ENCODE measurements at places on chromosomes 7 and 10. TPM values are rescaled to one million over a fixed set of nuclear protein-coding genes. Genes with fewer than 3 reads are reported as not detected.
A peak's percentile ranks its signal among the peaks of the same experiment; 100 is the strongest.

- no peak for DNase-seq
These were observed 18.5 kb downstream of the BMS1 start for GRCh38 chr10:42801135-42801534.

DNA sequence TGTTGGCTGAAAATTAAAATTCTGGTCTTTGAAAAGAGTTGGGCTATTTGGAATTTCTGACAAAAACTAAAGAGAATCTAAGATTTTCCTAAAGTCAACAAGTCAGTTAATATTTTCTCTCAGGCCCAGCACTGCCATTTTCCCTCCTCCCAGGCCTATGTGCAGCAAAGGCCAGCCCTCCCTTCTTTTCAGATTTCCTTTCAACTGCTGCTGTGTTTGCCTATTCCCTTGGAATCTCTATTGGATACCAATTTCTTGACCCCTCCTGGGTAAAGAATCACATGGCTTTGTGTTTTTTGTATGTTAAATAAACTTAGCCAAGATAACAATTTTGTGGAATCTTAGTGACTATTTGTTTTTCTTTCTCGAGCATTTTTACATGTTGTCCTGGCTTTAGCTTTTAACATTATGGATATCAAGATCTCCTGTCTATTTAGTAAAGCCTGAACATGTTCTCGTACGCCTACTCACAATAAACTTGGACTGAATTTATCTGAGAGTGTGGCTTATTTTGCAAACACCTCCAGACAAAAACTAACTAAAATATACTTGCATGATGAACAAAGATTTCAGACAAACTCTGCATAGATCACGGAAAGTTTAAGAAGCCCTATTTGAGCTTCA lies 19.9 kb downstream of the MACC1 start:
- no peak for DNase-seq

GRCh38 chr10:78975926-78976325 lies 92.8 kb upstream of the ZMIZ1 start:
- no peak for DNase-seq

DNA sequence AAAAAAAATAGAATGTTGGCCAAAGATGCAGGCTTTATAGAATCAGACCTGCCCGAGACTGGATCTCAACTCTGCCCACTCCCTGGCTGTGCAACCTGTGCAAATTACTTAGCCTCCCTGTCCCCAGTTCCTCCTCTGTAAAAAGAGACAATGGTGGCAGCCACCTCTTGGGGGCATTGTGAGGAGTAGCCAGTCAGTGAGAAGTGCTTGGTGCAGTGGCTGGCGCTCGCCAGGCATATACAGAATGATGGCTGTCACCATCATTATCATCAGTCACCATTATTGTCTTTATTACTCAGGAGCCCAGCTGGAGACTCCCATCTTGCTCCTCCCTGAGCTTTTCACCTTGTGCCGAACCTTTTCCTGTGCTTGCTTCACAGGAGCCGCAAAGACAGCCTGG lies 29.4 kb upstream of the TRIM8 start:
- DNase-seq = no peak

Gene EBLN1
- not detected for total RNA-seq

Gene KCP
- 0.15 TPM for total RNA-seq

DNA sequence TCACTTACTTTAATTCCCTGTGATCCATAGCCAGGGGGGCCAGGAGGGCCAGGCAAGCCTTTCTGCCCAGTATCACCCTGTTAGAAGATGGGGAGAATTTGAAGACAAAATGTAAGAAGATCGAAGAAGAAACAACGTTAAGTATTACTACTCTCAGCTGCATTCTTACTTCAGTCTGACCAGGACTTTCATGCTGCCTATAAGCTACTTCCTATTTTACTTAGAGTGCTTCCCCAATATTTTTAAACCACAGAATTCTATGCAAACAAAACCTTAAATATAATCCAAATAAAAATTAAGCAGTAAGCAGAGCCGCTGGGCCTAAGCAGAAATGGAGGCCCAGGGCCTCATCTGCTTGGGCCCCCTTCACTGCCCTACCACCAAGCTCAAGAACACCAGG lies 117.8 kb downstream of the COL28A1 start:
- DNase-seq = no peak

Gene SDK1
- total RNA-seq = 3.2 TPM

DNA sequence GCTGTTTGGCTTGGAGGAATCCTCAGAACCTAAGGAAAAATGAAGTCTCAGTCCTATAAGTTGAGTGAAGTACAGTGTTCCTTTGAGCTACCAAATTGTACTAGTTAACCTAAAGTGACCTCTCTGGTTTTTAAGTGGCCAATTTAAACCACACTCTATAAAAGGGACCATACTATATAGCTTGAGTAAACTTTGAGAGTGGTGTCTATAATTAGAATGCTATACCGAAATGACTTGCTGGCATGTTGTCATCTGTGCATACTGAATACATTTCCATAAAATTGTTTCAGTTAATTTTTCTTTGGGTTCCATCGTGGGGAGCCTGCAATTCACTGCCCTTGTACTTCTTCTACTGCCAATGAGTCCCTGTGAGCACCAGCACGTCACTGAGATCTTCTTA lies 151.1 kb downstream of the DKK1 start:
- no peak for DNase-seq

Gene AKR1C8
- not detected for total RNA-seq

Gene STK17A
- total RNA-seq = 10.1 TPM

Gene MCM7
- total RNA-seq = 44.1 TPM

DNA sequence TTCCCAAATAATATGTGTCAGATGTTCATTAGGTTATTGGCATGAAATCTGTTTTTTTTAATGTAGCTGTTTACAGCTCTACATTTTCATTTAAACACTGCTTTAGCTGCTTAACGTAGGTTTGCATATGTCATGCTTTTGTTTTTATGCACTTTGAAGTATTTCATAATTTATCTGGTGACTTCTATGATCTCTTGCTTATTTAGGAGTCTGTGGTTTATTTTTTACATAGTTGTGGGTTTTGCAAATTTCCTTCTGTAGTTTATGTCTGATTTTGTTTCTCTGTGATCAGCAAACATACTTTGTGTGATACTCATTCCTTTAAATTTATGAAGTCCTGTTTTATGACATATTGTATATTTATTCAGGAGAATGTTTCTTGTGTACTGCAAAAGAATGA lies 606.5 kb upstream of the PFKP start:
- DNase-seq = no peak

Gene ANKRD2
- 0.46 TPM for total RNA-seq

DNA sequence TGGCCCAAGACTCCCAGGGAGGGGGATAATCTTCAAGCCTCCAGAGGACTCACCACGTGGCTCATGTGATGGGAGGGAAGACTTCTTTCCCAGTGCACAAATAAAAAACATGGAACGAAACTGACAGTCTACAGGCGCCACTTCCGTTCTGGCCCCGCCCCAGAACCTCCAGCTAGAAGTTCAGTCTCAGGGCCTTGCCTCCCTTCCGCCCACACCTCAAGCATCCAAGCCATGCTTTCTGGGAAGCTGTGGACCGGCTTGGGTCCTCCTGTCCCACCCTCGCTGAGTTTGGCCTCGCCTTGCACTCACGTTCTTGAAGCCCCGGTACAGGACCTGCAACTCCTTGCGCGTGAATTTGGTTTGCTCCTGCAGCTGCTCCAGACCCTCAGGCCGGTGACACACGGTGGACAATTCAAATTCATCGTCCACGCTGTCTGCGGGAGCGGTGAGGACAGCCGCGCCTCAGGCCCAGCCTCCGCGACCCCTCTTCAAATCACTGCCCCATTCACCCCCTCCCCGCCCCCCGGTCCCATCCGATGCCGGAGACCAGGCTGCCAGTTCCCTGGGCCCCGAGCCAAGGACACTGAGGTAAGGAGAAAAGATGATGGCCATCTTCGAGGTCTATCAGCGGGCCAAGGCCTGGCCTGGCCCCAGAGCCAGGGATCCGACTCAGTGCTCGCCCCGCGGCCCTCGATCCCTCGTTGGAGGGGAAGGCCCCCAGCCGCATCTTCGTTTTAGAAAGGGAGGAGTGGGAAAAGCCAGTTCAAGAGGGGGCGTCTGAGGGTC lies 10.7 kb upstream of the OGA start:
- DNase-seq = peak; percentile 80

DNA sequence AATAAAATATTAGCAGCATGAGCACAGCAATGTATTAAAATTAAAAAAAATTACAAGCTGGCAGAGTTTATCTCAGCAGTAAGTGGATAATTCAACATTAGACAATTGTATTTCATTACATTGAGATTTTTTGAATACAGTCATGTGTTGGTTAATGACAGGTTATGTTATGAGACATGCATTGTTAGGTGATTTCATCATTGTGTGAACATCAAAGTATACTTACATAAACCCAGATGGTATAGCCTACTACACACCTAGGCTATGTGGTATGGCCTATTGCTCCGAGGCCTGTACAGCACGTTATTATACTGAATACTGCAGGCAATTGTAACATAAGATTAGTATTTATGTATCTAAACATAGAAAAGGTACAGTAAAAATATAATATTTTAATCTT lies 29.7 kb downstream of the CCDC6 start:
- DNase-seq = no peak

Gene HSPB1
- 622 TPM for total RNA-seq

Gene GPAM
- total RNA-seq = 12.7 TPM

DNA sequence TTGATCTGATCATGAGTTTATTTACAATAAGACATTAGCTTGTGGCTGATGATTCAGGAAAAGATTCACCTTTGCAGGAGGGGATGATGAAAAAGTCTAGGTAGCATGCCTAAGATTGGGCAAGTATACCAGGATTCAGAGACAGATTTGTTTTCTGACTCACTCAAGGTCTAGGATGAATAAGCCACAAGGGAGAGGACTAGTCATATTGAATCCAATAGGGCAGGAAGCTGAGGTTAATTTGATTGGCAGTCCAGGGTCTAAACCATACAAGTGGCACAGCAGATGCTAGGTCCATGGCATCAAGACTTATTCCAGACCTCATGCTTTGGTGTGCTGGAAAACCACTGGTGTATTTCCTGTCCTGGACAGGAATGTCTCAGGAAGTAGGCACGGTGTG lies 1133.4 kb downstream of the XPNPEP1 start:
- no peak for DNase-seq

Gene GATA3
- not detected for total RNA-seq

GRCh38 chr10:97714401-97715258 lies 1.1 kb downstream of the MARVELD1 start:
- peak; percentile 85 for DNase-seq

DNA sequence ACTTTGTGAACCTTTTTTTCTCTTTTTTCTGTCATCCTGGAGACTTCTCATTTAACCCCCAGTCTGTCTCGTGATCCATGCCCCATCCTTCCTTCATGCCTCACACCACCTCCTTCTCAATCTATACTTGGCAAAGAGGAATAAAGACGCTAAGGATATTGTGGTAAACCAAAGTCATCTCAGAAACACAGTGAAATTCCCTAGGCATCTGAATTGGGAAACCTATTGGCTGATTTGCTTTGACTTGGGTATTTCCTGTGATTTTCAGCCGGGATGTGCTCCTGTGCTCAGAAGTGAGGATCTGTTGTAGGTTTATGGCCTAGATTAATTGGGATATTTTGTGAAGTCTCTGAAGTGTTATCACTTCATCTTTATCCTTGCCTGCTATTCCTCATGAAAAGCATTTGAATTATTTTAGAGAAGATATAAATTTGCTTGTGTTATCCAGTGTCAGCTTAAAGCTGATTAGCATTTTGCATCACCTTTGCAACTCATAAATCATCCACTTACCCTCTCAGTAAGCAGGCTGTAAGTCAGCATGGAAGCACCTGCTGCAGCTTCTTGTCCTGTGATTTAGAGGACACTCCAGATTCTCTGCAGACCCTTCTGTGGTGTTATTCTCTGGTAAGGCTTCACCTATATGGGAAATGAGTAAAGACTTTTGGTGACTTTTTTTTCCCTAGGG lies 138.0 kb downstream of the AUTS2 start:
- DNase-seq = no peak

Gene DKK1
- 1.1 TPM for total RNA-seq

Gene ACSM6
- total RNA-seq = not detected

DNA sequence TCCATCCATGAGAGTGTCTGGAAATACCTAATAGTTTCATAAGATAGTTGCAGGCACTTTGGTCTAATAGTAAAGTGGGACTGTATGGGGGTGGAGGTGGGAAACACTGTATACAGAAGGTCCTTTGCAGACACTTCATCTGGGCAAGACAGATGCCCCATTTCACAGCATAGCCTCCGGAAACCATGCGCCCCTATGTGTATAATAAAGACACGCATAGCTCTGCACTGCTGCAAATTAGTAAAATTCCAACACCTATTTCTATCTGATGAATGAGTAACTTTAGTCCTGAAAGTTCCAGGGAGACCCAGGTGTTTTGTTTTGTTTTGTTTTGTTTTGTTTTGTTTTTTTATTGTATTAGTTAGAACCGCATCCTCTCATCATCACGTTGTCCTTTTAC lies 187.1 kb downstream of the CREB5 start:
- no peak for DNase-seq

Gene TBX20
- total RNA-seq = 0.23 TPM

DNA sequence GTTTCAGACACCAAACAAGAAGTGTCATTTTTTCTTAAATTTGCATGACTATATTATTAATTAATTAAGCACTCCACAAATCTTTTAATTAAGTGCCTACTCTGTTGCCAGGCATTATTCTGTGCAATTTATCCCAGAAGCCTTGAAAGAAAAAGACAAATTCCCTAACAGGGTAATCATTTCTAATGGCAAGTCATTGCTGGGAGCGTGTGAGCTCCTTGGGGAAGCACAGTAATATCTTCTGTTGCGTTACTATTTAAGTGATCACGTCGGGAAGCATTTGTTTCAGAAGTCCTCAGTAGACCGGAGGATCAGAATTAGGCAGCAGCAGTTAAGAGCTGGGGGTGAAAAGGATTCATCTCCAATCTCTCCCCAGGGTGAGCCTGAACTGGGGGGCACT lies 276.8 kb upstream of the RNF32 start:
- no peak for DNase-seq

GRCh38 chr10:23742807-23743206 lies 303.9 kb downstream of the OTUD1 start:
- no peak for DNase-seq

- no peak for DNase-seq
These were observed 95.8 kb downstream of the CFAP58 start for GRCh38 chr10:104449391-104449790.

DNA sequence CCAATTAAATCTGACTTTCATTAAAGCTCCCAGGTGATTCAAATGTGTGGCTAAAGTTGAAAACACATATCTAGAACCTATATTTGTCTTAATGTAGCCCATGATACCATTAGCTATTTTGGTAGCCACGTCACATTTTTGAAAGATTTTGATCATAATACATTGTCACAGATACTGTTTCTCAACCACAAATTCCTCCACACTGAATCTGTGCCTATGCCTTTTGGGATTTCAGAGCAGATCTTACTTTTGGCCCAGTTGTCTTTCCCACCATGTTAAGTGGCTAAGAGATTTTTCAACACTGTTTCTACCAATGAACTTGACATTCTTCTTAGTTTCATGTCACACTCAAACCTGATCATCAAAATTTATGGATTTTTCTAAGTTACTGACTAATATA lies 47.4 kb downstream of the CH25H start:
- DNase-seq = no peak

Gene WNT2
- total RNA-seq = 0.45 TPM

DNA sequence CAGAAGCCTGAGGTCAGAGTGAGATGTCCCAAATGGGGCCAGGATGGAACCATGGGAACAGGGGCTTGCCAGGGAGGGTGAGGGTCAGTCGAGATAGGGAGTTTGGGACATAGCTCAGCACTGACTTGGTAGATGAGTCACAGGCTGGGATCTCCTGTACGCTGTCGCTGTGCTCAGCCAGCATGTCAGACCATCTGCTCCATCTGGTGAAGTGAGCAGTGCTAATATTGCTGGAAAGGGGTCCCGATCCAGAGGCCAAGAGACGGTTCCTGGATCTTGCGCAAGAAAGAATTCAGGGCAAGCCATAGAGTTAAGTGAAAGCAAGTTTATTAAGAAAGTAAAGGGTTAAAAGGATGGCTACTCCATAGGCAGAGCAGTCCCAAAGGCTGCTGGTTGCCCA lies 505.6 kb downstream of the GALNT17 start:
- no peak for DNase-seq

Measured in ovary (tissue), 10 donors.